ENCODE measurements at places on chromosomes 12 and 14. TPM values are rescaled to one million over a fixed set of nuclear protein-coding genes. Genes with fewer than 3 reads are reported as not detected.

ERG28 gene
- polyA plus RNA-seq, result 41.1 TPM

DNA sequence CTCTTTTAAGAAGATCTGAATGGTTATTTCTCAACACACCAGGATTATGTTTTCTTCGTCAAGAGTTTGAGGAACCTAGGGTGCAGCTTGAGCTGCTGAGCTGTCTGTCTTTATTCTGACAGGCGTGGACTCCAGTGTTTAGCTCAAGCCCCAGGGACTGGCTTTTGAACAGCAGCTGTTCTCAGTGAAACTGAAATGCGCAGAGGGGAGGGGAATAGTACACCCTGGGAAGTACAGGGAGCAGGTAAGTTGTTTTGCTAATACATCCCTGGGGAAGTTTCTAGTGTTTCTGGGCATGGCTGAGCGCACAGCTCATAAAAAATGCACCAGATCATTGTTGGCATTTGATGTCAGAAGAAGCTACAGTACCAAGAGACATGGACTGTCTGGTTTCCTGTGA is 659.8 kb downstream of the DIO2 start:
- no peak for DNase-seq

- DNase-seq, result no peak
Observed at GRCh38 chr12:21353487-21353886, 18.8 kb upstream of the SLCO1A2 start.

- no peak for DNase-seq
Observed at GRCh38 chr12:109925185-109925840, 25.2 kb downstream of the TCHP start.

GRCh38 chr12:90546511-90546910 is 408.5 kb downstream of the CCER1 start:
- DNase-seq, result no peak

- no peak for DNase-seq
Observed at GRCh38 chr12:34294671-34295365, 272.5 kb downstream of the ALG10 start.

DNA sequence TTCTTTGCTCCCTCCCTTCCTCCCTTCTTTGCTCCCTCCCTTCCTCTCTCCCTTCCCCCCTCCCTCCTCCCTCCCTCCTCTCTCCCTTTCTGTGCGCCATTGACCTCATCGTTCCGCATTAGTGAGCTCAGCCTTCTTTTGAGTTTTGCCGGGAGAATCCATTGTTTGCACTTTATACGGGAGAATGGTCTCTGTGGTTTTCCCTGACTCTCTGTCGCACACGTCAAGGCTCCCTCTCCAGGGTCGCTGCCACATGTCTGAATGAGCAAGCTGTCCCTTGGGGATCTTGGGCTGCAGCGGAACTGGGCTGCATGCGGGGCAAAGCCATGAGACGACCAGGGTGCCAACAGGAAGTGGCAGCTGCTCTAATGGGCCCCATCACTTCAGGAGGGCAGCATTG is 118.5 kb downstream of the GLT1D1 start:
- no peak for DNase-seq

GRCh38 chr14:31084385-31084784 is 58.2 kb upstream of the STRN3 start:
- no peak for DNase-seq

DNA sequence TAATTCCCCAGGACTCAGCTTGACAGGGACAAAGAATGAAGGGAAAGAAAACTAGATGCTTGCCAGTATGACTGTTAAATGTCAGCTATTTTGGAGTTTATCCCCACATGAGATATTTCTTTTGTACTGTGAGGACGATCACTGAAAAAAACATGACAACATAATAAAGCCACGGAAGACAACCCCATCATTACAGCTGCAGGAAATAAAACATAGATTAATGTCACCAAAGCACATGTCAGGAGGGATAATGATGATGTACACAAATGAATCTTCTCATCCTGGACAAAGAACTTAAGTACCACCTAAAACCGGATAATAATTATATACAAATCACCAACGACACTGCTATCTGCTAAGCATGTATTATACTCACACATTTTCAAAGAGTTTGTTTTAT is 84.6 kb upstream of the GRIP1 start:
- DNase-seq, result no peak

DNA sequence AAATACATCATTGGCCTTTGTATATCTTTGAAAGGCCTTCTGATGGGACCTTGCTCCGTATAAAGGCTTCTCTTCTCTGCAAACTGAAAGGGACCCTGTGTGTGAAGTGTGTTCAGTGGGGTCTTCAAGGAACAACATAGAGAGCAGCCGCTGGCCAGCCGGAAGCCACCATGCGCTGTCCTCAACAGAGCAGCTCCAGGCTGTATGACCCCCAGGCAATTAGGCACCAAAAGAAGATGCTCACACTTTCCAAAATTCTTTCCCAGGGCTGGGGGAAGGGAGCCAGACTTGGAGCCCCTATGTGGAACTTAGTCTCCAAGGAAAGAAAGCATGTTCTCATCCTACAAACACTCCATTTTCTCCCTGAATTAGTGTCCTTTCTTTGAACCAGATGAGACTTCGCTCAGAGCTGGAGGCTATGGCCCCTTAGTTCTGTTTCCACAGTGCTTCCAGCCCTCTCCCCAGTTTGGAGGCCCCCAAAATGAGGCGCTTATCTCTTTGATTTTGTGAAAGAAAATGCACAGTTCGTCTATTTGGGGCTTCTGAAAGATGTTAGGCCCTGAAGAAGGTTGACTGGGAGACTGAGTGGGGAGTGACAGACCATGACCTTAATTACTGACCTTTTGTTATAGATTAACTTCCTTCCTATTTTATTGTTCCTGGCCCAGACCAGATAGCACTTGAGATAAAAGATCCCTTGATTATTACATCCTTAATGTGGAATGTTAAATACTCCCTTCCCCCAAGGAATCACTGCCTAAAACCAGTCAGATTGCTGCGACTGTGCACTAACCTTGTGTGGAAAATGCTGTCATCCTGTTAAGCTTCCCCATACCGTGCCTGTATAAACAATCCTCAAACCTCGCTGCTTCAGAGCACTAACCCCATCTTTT is 128.3 kb upstream of the FGD4 start:
- no peak for DNase-seq

GRCh38 chr12:88578276-88579160 is 1.8 kb downstream of the KITLG start:
- DNase-seq, result no peak

DNA sequence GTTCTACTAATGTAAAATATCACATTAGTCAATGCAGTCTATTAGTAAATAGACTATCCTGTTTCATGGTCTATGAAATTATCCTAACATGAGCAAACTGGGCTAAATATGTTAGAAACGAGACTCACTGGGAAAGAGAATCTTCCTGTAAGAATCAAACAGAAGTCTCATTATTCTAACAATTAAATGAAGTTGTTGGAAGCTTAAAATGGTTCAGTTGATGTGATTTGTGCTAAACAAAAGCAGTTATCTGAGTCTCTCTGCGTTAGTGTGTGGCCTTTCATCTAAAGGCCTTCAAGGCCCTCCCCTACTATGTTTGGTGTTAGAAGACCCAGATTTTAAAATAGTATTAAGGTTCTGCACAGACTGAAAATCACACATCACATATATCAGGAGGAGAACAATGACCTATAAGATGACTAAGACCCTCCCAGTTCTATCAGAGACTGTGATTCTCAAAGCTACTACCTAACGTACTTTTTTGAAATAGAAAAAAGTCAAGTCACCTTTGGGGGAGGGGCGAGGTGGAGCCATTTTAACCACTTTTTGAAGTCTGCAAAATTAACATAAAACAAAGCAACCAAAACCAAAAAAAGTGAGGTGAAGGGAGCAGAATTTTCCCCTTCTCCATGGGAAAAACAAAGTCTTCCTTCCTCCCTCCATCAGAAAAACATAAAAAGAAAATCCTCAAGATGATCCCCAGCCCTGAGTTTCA is 82.3 kb downstream of the DENND5B start:
- DNase-seq, result no peak

GRCh38 chr12:124216966-124217365 is 77.9 kb upstream of the RFLNA start:
- no peak for DNase-seq

DNA sequence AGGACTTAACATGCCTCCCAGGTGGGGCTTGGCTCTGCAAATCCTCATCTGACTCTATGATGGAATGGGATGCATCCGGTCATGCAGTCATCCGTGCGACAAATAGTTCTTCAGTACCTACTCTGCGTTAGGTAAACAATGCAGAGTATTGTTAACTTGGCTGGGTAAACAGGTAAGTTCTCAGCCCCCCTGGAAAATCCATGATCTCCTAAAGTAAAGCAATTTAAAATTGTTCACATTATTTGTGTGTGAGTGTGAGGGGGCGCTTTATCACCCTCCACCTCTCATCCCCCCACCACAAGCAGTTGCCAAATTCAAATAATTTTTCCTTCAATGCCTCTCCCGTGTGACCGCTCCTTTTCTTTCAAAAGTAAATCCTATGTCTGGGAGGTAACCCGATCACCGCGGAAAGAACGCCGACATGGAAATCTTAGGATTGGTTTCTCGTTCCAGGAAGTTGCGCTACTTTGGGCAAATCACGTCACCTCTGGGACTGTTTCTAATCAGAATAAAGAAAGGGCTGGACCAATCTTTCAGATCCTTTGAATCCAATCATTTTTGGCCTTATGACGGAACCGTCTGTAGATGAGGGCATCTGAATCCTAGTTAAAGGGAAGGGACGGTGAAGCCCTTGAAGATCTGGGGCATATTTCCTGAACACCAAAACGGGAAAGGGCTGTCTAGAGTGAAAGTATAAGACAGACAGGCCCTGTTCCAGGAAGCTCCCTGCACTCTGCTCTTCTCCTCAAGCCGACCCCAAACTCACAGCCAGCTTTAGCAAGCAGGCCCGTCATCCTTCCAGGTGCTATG is 44.0 kb upstream of the SINHCAF start:
- no peak for DNase-seq

Measured in right renal pelvis (tissue), 4 donors.